ENCODE measurements at places on chromosomes 1 and 21. TPM values are rescaled to one million over a fixed set of nuclear protein-coding genes. Genes with fewer than 3 reads are reported as not detected.

GRCh38 chr1:62834400-62834961, 50.5 kb downstream of the ATG4C start:
- DNase-seq = no peak

- DNase-seq = peak; percentile 95
These were observed 119.2 kb downstream of the GALNT2 start for GRCh38 chr1:230186003-230186863.

GRCh38 chr1:243343970-243344937, 88.4 kb downstream of the SDCCAG8 start:
- peak; percentile 43 for DNase-seq

Gene TOR1AIP1
- 23.8 TPM for total RNA-seq

GRCh38 chr1:41404308-41404761, 43.1 kb downstream of the FOXO6 start:
- DNase-seq = no peak

- peak; percentile 36 for DNase-seq
These were observed 5.1 kb upstream of the CTSK start for GRCh38 chr1:150813028-150813707.

GRCh38 chr1:176932114-176933104, 232.1 kb downstream of the ASTN1 start:
- DNase-seq = no peak

Gene SLC5A3
- total RNA-seq = 10.1 TPM

DNA sequence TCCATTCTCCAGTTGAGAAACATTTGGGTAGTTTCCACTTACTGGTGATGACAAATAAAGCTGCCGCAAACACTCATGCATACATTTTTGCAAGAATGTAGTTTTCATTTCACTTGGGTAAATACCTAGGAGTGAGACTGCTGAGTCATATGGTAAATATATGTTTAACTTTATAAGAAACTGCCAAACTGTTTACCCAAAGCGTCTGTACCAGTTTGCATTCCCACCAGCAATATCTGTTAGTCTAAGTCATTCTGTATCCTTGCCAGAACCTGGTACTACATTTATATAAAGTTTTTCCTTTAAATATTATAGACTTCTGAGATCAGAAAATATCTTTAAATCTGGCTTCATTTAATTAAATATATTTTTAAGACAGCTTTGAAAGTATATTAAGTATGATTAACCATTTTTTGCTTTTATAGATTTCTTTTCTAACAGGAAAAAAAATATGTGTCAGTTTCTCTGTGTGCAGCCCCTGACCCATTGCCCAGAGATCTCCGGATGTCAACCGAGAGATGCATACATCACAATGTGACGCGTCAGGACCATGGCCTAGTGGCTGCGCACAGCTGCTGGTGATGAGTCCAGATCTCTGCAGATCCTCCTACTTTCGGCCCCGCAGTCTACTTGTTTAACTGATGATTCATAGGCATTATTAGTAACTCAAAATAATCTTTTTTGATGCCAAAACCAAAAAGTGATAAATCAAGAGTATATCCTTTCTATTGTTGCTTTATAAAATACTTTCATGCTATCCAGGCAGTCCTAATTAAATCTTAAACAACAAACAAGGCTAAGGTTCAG, 227.1 kb upstream of the MAP1LC3C start:
- no peak for DNase-seq

GRCh38 chr1:211541720-211542477, 37.1 kb downstream of the SLC30A1 start:
- DNase-seq = peak; percentile 25

DNA sequence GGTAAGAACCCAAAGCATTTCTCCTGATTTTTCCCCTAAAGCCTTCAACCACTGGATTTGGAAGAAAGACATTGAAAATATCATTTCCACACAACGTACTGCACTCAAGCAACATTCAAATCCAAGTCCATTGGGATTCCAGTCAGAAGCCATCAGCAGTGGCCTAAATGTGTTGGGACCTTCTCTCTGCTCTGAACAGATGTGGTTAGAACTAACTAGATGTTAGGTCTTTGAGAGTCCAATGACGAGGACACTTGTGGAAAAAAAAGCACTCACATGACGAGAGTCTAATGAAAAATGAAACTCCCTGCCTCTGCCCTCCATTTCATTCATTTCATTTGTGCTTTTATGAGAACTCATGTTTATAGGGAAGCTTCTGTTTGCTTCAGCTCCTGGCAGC, 382.3 kb downstream of the SIPA1L2 start:
- no peak for DNase-seq

Gene CD84
- total RNA-seq = not detected

Measured in HepG2 (cell line).